Activated T-helper 1 cell treated with Interleukin-2 at 50 U/mL for 16 hours (primary cell): ENCODE measurements at places on chromosomes 5 and 9.

- DNase-seq, result no peak
These were observed 6.1 kb upstream of the AFAP1L1 start for GRCh38 chr5:149265597-149265996.

GRCh38 chr9:73548201-73548600 is 396.5 kb downstream of the ANXA1 start:
- no peak for DNase-seq

- no peak for DNase-seq
These were observed 58.5 kb upstream of the EIF4EBP3 start for GRCh38 chr5:140488914-140489313.

- no peak for DNase-seq
These were observed 109.2 kb upstream of the SMIM23 start for GRCh38 chr5:171676286-171676944.

DNA sequence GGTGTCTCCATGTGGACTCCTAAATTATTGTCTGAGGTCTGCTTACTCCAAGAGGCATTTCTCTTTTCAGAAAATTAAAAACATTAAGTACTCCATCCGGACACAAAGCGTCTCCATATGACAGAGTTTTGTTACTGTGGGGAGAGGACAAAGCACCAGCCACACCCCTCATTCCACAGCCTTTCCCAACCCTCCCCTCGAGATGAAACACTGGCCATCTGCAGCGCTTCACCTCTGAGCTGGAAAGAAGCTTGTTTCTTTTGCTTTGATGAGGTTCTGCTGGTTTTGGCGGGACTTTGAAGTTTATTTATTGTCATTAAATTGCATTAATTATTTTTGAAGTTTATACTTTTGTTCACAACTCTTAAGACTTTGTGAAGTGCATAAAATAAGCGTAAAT is 27.6 kb upstream of the NKD2 start:
- no peak for DNase-seq

DNA sequence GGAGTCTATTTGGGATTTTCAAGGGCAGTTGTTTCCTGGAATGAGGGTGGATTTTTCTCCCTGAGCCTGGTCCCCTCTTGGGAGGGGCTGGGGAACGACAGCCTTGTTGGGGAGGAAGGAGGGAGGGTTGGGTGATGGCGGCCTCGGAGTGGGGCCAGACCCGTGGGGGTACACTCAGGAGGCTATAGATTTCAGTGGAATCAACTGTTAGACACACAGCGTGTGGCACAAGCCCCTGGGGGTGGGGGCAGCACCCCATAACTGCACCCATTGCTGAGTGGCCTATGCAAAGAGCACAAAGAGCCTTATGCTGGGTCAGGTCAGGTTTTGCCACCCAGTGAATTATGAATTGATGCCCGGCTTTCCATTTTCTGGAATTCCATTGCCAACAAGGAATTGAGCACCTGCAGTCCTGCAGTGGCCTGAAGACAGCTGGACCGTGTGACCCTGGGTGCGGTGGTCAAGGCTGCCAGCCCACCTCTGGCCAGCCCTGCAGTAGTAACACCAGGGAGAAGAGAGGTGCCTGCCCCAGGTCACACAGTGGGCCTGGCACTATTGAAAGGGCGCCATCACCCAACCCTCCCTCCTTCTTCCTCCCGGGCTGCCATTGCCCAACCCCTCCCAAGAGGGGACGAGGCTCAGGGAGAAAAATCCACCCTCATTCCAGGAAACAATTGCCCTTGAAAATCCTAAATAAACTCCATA is 8.4 kb downstream of the MYMK start:
- no peak for DNase-seq
